Caco-2 (cell line): ENCODE measurements at places on chromosomes 3 and 15.

- no peak for DNase-seq
Measured at GRCh38 chr3:24843955-24844354, 349.3 kb upstream of the THRB start.

- no peak for DNase-seq
Measured at GRCh38 chr15:66039117-66039871, 170.0 kb downstream of the RAB11A start.

DNA sequence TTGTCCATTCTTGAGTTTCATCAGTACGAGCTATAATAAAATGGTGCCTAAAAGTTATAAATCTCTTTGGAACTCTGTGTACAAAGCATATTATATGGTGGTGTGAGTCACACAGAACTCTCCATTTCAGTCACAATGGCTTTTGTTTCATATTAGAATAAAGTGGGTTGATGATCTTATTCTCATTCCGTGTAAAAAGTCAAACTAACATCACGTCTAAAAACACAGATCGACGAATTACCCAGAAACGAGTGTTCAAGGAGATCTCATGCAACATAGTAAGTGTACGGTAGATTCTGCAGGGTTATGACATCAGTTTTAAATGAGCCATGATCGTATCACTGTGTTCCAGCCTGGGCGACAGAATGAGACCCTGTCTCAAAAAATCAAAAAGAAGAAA, 122.4 kb downstream of the FOXP1 start:
- no peak for DNase-seq

GRCh38 chr15:68284616-68285258, 7.2 kb downstream of the FEM1B start:
- no peak for DNase-seq

GRCh38 chr15:51267703-51268083, 70.7 kb downstream of the CYP19A1 start:
- no peak for DNase-seq

GRCh38 chr3:31307131-31307785, 225.5 kb upstream of the STT3B start:
- no peak for DNase-seq

DNA sequence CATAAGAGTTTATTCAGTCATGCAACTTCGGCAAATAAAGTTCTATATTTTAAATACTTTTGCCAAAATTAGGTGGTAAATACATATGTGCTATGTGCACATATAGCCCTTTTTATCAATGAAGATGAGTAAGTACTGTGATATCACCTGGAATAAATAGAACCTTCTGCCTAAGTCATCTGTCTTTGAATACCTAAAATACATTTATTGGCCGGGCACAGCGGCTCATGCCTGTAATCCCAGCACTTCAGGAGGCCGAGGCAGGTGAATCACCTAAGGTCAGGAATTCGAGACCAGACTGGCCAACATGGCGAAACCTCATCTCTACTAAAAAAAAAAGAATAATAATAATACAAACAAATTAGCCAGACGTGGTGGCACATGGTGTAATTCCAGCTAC, 73.8 kb upstream of the FLNB start:
- DNase-seq: no peak

- peak; percentile 75 for DNase-seq
Measured at GRCh38 chr3:187741403-187742350, 3.6 kb downstream of the BCL6 start.

GRCh38 chr3:127260416-127260815, 27.4 kb downstream of the PRR20G start:
- no peak for DNase-seq

- DNase-seq: peak; percentile 91
Measured at GRCh38 chr3:50616770-50617095, 218 bp upstream of the MAPKAPK3 start.

DNA sequence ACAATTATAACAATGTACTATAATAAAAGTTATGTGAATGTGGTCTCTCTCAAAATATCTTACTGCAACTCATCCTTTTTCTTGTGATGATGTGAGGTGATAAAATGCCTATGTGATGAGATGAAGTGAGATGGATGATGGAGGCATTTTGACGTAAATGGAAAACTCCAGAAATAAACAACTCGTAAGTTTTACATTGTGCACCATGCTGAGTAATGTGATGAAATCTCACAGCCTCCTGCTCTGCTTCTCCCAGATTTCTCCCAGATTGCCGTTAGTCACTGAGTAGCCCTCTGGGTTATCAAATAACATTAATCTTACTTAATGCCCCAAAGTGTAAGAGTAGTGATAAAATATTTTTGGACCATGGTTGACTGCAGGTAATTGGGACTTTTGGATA, 64.8 kb upstream of the SLCO2A1 start:
- DNase-seq: no peak

DNA sequence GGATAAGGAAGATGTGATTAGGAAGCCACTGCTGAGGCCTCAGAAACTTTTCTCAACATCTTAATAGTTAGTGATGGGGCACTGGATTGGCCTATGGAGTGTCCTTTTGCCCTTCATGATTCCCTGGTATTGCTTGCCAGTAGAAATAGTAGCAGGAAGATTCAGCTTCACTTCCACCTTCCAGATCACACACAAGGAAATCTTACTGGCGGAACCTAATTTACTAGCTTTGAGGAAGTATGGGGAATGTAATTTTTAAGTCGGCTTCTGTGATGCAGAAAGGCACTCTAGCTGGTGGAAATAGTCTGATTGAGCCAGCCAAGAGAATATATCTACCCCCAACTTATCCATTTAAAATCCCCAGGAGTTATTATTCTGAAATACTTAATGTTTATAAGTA, 46.5 kb downstream of the LPP start:
- no peak for DNase-seq

GRCh38 chr15:69344238-69344637, 45.5 kb downstream of the PAQR5 start:
- DNase-seq: no peak

- DNase-seq: no peak
Measured at GRCh38 chr3:189040656-189041335, 131.0 kb upstream of the TPRG1 start.

- DNase-seq: no peak
Measured at GRCh38 chr3:42123012-42123581, 31.9 kb downstream of the TRAK1 start.

DNA sequence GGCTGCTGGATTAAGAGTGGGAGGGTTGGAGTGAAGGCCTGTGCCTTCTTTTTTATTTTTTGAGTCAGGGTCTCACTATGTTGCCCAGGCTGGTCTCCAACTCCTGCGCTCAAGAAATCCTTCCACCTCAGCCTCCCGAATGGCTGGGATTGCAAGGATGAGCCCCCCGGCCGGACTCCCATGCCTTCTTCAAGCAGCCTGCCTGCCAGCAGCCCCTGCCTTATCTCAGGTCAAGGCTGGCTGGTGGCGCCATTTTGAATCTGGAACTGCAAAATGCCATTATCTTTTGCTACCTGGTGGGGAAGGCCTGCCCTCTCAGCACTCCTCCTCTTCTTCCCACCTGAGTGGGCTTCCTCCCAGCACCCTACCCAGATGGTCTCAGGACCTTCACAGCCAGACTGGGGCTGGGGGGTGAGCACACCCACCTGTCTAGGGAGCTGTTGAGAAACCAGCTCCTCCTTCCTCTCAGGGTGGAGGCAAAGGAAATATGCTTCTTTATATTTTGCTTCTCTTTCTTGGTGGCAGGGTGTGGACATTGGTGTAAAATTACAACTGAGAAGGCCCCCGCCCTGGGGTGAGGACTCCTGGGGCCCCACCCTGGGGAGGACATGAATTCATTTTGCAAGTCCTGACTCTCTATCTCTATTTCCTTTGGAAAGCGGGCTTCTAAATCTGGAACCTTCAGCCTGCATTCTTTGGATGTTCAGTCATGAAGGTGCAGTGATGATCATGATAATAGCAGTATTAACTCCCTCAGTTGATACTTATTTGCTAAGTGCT, 7.7 kb upstream of the FLNB start:
- no peak for DNase-seq

GRCh38 chr3:5499404-5499803, 311.9 kb downstream of the EDEM1 start:
- no peak for DNase-seq

DNA sequence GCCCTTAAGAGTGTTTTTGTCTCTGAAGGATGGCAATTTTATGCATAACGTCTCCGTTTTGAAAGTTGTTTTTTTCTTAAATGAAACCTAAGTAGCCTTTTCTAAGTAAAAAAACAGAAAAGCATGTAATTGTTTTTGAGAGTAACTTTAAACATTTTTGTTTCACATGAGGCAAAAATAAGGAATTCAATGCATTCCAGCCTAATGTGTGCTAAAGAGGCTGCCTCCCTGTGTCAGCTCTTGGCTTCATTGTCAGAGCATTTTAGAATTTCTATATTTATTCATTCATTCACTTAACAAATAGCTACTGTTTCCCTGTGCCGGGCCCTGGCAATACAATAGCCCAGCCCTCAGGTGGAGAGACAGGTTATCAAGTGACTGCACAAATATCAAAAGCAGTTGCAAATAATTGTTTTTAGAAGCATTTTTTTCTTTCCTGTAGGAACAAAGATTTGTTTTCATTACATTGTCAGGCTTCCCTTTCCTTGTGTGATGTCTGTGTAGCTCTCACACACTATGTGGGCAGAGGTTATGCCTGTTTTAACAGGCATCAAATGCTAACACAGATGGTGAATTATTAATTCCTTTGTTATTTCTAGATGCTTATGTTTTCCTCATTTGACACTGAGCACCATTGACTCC, 81.9 kb downstream of the CCK start:
- DNase-seq: no peak

DNA sequence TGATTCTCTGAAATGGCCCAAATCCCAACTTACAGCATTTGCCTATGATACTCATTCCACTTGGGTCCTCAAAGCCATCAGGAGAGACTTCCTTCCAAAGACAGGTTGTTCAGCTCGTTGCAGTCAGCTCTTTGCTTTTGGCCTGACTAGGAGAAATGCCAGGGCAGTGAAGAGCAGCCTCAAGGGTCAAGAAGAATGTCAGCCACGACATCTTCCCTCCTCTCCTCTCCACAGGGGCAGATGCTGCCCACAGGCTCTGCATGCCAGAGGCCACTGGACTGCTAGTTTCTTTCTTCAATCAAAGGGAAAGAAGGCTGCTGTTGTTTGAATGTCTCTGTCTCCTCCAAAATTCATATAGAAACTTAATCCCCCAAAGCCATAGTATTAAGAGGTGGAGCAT, 201.7 kb upstream of the PFN2 start:
- DNase-seq: no peak

GRCh38 chr3:13452490-13453335, 27.4 kb upstream of the HDAC11 start:
- no peak for DNase-seq

GRCh38 chr15:97030251-97030650, 699.8 kb downstream of the NR2F2 start:
- no peak for DNase-seq

DNA sequence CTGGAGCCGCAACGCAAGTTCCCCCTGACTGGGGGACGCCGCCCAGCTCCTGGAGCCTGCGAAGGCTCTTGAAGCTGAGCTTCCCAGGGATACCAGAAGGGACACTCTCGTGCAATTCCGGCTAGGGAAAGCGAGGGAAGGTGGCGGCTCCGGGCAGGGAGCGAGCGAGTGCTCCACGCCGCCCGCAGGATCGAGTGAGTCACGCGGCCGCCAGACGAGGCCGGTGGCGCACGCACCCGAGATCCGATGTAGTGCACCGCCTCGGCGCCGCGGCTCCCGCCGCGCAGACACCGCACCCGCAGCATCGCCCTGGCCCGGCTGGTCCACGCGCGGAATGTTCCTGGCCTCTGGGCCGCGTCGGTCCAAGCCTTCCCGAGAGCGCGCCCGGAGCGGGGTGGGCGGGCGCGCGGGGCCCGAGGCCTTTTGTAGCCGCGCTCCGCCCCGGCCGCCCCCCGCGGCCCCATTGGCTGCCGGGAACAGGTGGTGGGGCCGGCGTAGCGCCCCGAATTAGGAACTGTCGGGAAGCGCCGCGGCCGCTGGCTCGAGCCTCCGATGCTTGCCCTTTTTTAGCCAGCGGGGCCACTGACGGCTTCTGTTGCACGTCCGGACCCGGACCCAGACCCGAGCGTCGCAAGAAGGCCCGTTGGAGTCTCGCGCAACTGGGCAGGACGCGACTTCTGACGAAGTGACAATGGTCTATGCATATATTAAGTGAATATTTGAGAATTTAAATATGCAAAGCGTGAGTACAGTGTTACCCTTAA, at the start of gene GATM:
GATM (minus strand) TSS at position 396 of the 764 bp plus-strand sequence; CDS start at position 305, 91 bp downstream.
- DNase-seq: no peak

GRCh38 chr3:197881270-197881969, 68.6 kb upstream of the RPL35A start:
- DNase-seq: no peak

DNA sequence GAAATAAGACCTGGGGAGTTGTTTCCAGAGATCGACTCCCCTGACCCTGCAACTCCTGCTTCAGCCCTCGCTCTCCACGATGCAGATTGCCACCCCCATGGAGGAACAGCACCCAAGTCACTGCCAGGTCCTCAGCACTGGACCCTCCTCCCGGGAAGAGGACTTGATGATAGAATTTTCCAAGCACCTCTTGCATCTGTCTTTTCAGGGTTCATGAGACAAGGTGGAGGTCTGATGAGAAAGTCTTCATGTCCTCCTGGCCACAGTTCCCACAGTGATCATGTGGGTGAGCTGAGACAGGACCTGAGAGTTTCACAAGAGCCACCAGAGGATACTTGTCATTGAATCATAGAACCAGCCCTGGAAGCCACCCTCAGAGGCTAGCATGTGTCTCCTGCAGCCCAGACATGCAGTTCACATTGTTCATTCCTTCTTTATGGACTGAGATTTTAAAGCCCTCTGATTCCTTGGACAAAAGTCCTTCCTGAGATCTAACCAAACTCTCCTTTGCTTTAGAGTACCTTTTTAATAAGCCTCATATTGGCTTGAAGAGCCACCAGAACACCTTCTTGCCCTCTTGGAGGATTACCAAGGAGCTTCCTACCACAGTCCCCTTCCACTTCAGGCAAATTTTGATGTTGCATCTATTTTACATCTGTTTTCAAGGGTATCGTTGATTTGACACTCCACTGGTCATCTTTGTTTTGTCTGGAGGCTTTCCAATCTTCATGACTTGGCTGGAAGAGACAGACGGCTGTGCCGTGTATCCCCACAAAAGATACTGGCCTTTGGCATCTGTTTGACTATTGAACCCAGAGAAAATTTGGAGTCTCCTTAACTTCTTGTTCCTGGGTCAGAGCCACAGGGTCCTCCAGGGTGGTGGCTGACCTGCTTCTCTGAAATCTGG, 224.8 kb upstream of the BHLHE40 start:
- DNase-seq: no peak

DNA sequence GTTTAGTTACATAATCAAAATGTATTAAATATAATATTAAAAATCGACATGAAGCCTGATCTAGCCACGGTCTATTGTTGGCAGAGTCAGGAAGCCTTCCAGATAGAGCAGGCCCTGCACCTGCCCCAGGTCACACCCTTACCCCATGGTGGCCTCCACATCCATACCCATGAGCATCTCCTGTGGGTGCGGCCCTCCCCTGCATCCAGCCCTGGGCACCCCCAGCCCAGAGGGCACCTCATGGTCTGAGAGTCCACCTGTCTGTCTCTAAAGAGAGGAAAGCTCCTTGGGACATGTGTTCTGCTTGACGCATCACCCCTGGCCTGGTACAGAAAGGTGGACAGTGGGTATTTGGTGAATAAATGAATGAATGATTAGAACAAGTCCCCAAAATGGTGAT, 37.2 kb upstream of the CSPG4 start:
- no peak for DNase-seq
